SK-N-MC (cell line): ENCODE measurements at places on chromosomes 2 and 18.

DNA sequence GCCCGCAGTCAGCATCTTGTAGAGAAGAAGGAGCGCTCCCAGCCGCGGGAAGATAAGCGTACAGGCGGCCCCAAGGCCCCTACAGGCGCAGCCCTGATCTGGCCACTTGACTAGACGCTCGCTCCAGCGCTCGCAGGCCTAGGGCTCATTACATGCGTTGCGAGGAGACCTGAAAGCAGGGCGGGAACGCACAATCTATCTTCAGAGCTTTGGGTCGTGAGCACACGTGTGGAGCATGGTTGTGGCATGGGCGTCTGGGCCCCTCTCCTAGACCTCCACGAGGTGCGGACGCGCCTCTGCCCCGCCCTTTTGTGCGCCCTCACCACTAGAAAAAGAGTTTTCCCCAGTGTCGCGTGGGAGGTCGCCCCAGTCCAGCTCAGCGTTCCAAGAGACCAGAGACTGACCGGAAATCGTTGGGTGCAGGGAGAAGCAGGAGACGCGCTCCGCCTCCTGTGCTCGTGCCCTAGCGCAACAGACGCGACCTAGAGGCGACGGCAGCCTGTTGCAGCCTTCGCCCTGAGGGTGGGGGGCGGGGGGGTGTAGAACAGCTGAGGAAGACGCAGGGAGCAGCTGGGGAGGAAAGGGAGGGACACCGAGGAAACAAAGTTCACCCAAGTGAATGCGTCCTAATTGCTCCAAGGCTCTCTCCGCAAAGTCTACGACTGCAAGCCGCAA is 12.6 kb downstream of the NR4A2 start:
- DNase-seq = no peak

- no peak for DNase-seq
Measured at GRCh38 chr2:44273596-44273995, 1.7 kb upstream of the SLC3A1 start.

DNA sequence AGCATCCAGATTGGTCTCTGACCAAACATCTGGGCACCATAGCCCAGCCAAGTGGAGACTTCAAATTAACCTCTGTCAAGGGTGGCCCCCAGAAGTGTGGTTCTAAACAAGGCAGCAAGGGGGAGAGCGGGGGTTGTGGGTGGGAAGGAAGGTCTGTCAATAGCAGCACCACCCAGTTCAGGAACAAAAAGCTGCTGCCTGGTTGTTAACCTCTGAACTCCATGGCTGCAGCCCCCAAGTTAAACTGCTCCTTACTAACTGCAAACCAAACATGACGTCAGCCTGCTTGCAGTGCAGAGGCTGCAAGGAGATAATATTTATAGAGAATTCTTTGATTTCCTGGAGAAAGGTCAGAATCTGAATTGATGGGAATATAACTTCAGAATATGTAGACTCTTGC is 76.5 kb downstream of the ARL4C start:
- DNase-seq = no peak

DNA sequence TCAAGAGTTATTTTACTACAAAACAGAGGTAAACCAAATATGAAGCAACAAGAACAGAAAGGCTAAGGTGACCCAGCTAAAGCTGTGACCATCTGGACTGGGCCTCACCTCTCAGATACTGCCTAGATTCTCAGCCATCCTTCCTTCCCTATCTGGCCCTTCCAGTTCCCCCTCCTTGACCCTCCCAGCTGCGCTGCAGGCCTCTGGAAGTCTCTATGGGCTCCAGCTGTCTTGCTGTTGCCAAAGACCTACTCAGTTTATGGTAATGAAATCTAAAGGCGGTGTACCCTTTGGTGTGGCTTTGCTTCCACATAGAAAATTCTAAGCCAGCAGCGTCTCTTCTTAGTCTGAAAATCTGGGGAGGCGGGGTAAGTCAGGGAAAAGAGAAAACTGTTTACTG is 55.7 kb downstream of the ARHGEF33 start:
- DNase-seq = no peak

- DNase-seq = no peak
Measured at GRCh38 chr2:148914463-148914862, 39.4 kb downstream of the KIF5C start.

- no peak for DNase-seq
Measured at GRCh38 chr18:46424898-46425297, 232.1 kb downstream of the LOXHD1 start.

DNA sequence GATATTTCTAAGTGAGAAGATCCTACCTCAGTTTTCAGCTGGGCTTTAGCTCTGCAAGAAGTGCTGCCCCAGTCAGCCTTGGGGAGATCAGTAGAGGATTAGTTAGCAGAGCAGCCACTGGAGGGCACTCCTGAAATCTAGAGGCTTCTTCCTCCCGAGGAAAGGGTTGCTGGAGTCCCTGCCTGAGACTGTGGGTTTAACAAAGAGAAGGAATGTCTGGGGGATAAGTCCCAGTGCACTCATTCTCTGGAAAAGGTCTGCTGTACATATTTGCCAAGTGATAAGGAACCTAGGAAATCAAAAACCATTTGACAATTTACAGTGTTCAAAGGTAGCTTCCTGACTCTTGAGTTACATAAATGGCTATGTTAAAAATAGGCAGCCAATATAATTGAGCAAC is 207.2 kb downstream of the SLC8A1 start:
- DNase-seq = no peak

GRCh38 chr2:119326938-119327337 is 39.7 kb downstream of the C2orf76 start:
- no peak for DNase-seq

DNA sequence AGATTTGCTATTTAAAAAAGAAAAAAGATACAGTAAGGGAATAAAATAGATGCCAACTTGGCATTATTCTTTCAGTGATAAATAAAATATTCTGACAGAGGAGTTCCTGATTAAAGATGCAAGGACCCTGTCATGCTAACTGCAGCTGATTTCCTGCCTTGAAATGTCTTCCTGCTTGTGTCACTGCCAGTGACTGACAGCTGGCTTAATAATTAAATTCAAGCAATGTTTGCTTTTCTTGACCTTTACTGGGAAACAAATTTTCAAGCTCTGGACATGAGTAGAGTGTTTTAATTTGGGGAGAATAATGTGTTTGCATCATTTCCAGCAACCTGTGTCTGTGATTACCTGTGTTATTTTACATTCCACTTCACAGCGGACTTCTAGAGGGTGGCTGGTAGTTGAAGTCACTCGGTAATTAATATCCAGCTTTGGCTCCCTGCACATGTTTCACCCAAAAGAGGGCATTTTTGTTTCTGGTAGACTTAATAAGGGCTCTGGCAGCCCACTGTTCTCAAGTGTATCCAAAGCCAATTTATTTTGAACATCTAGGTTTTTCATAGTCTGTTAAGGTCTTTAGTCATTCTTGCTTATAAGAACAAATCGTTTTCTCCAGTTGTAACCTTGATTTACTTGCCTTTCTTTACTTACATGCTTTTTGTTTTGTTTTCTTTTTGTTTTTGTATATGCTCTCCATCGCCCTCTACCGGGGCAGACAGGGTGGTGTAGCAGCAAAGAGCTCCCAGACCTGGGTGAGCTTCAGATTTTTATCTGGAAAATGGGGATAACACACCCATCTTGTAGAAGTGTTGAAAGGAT is 48.5 kb upstream of the PROKR1 start:
- no peak for DNase-seq

DNA sequence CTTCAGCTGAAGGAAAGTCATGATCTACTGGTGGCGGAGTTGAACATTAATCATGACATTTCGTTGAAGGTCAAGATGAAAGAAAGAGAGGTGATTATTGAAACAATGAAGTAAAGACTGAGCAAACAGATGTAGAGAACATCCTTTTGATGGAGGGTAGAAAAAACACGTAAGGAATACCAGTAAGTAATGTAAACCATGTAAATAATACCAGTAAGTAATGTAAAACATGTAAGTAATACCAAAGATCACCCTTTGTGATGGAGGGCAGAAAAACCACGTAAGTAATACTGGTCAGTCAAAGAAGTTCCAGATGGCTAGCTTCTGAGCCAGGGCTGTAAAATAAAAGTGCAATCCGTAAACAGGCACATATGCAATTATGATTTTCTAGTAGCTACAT is 1387.7 kb downstream of the SUCLG1 start:
- DNase-seq = no peak

- no peak for DNase-seq
Measured at GRCh38 chr2:150732064-150732463, 244.6 kb upstream of the RND3 start.

DNA sequence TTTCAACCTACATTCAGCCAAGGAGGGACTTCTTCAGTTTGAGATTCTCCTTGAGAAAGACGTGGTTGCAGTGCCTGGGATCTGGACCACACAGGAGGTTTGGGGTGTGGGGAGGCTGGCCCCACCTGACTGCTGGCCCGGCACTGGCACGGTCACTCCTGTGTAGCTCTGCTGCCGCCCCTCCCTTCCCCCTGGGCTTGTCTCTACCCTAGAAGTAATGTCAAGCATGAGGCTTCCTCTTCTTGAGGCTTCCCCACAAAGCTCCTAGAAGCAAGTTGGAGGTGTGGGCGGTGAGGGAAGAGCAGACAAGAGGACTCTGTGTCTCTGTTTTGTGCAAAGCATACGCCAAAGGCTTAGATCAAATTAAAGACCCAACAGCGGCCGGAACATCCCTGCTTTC is 8.7 kb downstream of the KLHL29 start:
- DNase-seq = no peak

DNA sequence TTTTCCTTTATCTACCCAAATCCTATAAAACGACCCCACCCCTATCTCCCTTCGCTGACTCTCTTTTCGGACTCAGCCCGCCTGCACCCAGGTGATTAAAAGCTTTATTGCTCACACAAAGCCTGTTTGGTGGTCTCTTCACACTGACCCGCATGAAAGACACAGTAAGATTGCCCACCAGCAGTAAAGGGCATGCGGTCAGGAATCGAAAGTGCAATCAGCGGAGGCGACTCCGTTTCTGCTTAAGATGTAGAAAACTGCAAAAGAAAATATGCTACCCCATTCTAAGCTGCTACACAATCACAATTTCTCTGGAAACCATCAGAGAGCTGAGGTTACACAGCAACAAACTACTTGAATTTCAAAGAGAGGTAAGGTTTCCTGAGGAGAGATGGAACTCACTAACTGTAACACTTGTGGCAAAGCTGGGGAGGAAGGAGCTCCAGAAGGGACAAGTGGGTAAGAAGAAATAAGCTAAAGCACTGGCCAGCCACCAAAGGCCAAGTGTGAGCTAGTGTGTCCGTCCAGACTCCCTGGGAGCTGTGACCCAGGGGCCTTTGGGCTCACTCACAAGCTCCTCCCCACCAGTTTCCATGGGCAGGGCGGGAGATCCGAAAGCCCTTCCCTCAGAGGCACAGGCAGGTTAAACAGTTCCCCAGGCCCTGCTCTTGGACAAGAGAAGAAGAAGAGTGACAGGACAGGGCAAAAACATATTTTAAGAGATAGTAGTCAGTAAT is 72.8 kb upstream of the TGFA start:
- DNase-seq = no peak

DNA sequence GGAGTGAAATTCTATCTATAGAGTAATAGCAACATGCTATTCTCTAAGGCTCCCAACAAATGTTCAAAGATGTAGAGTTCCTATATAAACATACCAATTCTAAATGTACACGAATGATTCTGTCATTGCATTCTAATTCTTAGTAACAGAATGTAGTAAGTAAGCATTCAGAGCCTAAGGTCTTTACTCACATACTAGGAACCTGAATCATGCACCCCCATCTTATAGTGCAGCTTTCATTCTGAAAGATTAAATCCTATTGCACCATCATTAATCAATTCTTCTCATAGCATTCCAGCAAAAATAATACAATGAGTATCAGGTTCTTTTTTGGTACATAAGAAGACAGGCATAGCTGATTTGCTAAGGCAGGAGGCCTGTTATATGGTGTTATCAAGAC is 230.0 kb downstream of the NCKAP5 start:
- no peak for DNase-seq

DNA sequence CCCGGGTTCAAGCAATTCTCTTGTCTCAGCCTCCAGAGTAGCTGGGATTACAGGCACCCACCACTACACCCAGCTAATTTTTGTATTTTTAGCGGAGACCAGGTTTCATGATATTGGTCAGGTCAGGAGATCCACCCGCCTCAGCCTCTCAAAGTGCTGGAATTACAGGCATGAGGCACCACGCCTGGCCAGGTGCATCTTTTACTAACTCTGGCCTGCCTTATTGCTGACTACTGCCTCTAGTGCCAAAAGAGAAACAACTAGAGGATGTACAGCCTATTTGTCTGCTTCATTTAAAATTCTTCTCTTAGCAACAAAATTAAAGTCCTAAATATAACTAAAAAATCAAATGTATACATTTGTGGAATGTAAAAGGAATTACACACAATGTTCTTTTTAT is 115.4 kb downstream of the BMPR2 start:
- DNase-seq = no peak

DNA sequence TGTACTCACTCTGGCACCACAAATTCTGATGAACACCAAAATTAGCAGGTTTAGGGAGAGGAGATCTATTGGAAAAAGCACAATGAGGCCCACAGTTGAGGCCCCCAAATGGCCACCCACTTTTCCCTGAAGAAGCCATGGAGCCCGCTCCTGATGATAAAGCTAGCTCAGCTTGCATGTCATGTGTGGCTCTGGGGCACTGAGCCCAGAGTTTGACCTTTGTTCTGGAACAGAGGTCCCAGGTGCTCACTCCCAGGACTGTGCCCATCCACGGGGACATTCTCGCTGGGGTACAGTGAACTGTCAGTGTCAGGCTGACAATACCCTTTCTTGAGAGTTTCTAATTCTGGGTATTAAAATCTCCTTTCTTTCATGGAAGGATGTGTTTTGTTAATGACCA is 36.2 kb downstream of the XDH start:
- no peak for DNase-seq

GRCh38 chr18:48934723-48935432 is 15.9 kb downstream of the SMAD7 start:
- no peak for DNase-seq

- DNase-seq = no peak
Measured at GRCh38 chr2:113198048-113198789, 24.4 kb downstream of the PSD4 start.

GRCh38 chr2:105297216-105297615 is 32.3 kb downstream of the TGFBRAP1 start:
- no peak for DNase-seq

DNA sequence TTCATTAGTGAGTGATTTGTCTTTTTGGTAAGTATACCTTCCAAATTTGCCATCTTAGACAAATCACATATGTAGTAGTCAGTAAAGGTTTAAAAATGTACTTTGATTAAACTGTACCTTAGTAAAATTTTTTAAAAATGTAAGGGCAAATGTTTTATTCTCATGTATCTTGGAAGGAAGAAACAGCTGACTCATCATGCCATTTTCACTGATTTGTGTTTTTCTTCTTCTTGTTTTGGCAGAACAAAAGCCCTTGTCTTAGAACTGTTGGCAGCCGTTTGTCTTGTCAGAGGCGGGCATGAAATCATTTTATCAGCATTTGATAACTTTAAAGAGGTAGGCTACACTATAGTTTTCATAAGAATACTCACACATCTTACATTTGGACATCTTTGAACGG is 136.5 kb downstream of the PRPF40A start:
- DNase-seq = no peak

GRCh38 chr18:31835528-31836133 is 75.0 kb upstream of the SLC25A52 start:
- DNase-seq = no peak

- no peak for DNase-seq
Measured at GRCh38 chr2:205130111-205130829, 552.0 kb upstream of the NRP2 start.

- no peak for DNase-seq
Measured at GRCh38 chr2:40201425-40201824, 250.5 kb downstream of the SLC8A1 start.

GRCh38 chr2:192298664-192299063 is 103.9 kb upstream of the TMEFF2 start:
- no peak for DNase-seq
